NCI-H460 (cell line): ENCODE measurements at places on chromosomes 7 and 10. TPM values are rescaled to one million over a fixed set of nuclear protein-coding genes. Genes with fewer than 3 reads are reported as not detected.

GATA3 gene
- total RNA-seq: 0.12 and 0.23 TPM in 2 replicates

C10orf105 gene
- not detected in 2 replicates for total RNA-seq

EBF3 gene
- total RNA-seq: not detected in 2 replicates

LIPN gene
- total RNA-seq: not detected in 2 replicates

CYP3A7 gene
- total RNA-seq: not detected in 2 replicates

GHRHR gene
- total RNA-seq: not detected in 2 replicates

PPP1R3A gene
- total RNA-seq: not detected in 2 replicates

CRYGN gene
- 0.07 and 0.40 TPM in 2 replicates for total RNA-seq

STEAP2 gene
- 2.1 and 2.2 TPM in 2 replicates for total RNA-seq

IFIT1B gene
- not detected in 2 replicates for total RNA-seq

FXYD4 gene
- 0.50 and 1.8 TPM in 2 replicates for total RNA-seq

SLC26A5 gene
- not detected in 2 replicates for total RNA-seq

SLC13A4 gene
- not detected in 2 replicates for total RNA-seq

KIF11 gene
- total RNA-seq: 39.3 and 40.2 TPM in 2 replicates

NME8 gene
- total RNA-seq: not detected in 2 replicates

OR6B1 gene
- total RNA-seq: not detected in 2 replicates

HSPA12A gene
- total RNA-seq: 10.0 and 10.6 TPM in 2 replicates

SPDYE2 gene
- not detected in 2 replicates for total RNA-seq

PRR15 gene
- total RNA-seq: not detected in 2 replicates

HMX3 gene
- total RNA-seq: 3.9 and 5.3 TPM in 2 replicates
